ENCODE measurements at places on chromosomes 6 and 20.

GRCh38 chr20:42082611-42083010, 464.4 kb upstream of the CHD6 start:
- DNase-seq = no peak

- no peak for DNase-seq
Measured at GRCh38 chr20:20897922-20898321, 185.5 kb upstream of the RALGAPA2 start.

GRCh38 chr20:53439616-53440015, 154.0 kb downstream of the ZNF217 start:
- DNase-seq = no peak

GRCh38 chr6:122758927-122759334, 20.6 kb upstream of the FABP7 start:
- DNase-seq = no peak

- peak; percentile 82 for DNase-seq
Measured at GRCh38 chr6:25971187-25971821, 8.7 kb downstream of the TRIM38 start.

DNA sequence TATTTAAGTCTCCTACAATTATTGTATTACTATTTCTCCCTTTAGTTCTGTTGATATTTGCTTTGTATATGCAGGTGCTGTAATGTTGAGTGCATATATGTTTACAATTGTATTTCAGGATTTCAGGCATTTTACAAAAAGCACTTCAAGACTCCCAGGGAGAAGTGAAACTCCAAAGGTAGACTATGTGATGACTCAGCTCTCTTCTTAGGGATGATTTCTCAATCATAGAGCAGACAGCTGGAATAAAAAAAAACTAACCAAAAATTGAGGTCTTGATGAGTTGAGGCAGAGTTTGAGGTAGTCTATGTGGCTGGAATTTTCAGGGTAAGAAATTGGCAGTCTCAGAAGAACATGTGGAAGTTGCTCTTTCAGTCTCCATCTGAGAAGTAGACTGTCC, 786.1 kb downstream of the TFAP2A start:
- DNase-seq = no peak

- no peak for DNase-seq
Measured at GRCh38 chr6:142152746-142153145, 5.7 kb downstream of the VTA1 start.

GRCh38 chr20:47496118-47496517, 5.6 kb upstream of the NCOA3 start:
- no peak for DNase-seq

GRCh38 chr20:59568509-59569024, 35.8 kb upstream of the PHACTR3 start:
- DNase-seq = peak; percentile 36

All from islet precursor cell (in vitro differentiated cells).